ENCODE measurements at places on chromosomes 1 and 21. TPM values are rescaled to one million over a fixed set of nuclear protein-coding genes. Genes with fewer than 3 reads are reported as not detected.
A peak's percentile ranks its signal among the peaks of the same experiment; 100 is the strongest.

Gene DAB1
- 2.9 TPM for polyA plus RNA-seq

Gene KRTAP27-1
- polyA plus RNA-seq = not detected

Gene ILDR2
- 0.05 TPM for polyA plus RNA-seq

Gene SHISA4
- 42.1 TPM for polyA plus RNA-seq

Gene APCS
- polyA plus RNA-seq = not detected

Gene CD1E
- not detected for polyA plus RNA-seq

Gene KRTAP10-6
- polyA plus RNA-seq = not detected

Gene WDR64
- polyA plus RNA-seq = not detected

Gene KRTCAP2
- 238 TPM for polyA plus RNA-seq

DNA sequence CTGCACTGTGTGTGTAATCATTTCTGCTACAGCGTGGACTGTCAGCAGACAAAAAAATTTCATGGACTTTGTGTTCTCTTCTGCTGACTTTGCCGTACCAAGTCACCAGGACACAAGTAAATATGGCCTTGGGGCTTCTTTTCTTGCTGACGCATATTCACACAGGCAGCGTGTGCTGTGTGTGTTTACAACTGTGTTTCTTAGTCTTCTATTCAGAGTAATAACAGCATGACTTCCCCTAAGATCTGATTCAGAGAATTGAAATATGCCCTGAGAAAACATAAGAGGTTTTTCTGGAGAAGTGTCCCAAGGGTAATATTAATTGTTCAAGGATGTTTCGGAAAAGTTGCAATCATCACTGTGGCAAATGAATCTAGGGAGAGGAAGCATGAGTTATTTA is 47.1 kb upstream of the DYNLT5 start:
- H3K4me3 ChIP-seq = no peak overlapping the region
- H3K27me3 ChIP-seq = no peaks in the 10 kb centered on the region
- no peak overlapping the region for H3K27ac ChIP-seq
- H3K4me1 ChIP-seq = no peaks in the 10 kb centered on the region

- no peaks in the 10 kb centered on the region for H3K36me3 ChIP-seq
- no peak for DNase-seq
- no peak overlapping the region for H3K4me3 ChIP-seq
Observed at GRCh38 chr1:185500001-185500626, 183.1 kb upstream of the IVNS1ABP start.

DNA sequence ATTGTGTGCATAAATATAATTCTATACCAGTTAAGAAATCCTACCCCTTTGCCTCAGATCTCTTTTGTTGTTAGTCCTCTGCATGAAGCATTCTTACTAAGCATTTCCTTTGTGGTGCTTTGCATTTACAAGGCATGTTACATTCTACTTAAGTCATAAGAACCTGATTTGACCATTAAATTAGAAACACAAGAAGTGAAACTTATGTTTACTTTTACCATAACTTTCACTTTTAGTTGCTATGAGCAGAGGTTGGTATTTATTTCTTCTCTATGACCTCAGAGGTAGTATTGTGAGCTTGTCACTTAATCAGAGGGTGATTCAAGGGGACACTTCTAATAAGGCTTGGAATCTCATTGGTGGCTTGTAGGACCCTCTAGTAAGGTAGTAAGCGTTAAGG is 9.0 kb downstream of the FAM20B start:
- 0 out of 2 replicates have a peak overlapping the region, but pooled peaks have one; percentile 29 for H3K27ac ChIP-seq
- no peak overlapping the region for H3K4me3 ChIP-seq
- no peak for DNase-seq
- H3K36me3 ChIP-seq = no peaks in the 10 kb centered on the region
- peaks cover 32% of the 10 kb centered on the region for H3K4me1 ChIP-seq

DNA sequence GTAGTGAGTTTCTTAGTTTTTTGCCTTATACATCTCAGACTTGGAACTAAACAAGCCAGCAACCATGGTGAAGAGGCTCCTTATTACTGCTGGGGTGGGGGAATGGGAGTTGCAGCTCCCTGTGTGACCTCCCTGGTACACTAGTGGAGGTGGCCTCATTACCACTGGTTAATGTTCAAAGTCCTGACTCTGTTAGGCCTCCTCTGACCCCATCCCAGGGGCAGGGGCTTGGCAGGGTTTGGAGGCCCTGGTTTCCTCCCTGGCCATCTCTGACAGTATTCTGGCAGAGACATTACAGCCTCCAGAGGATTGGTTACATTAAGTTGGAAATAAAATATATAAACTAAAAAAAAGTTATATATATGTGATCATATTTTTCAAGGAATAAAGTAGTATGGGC is 45.2 kb downstream of the CLIC4 start:
- no peak for DNase-seq
- H3K4me3 ChIP-seq = no peak overlapping the region
- H3K27ac ChIP-seq = no peak overlapping the region
- H3K36me3 ChIP-seq = no peaks in the 10 kb centered on the region
- no peaks in the 10 kb centered on the region for H3K27me3 ChIP-seq
- H3K4me1 ChIP-seq = no peaks in the 10 kb centered on the region

DNA sequence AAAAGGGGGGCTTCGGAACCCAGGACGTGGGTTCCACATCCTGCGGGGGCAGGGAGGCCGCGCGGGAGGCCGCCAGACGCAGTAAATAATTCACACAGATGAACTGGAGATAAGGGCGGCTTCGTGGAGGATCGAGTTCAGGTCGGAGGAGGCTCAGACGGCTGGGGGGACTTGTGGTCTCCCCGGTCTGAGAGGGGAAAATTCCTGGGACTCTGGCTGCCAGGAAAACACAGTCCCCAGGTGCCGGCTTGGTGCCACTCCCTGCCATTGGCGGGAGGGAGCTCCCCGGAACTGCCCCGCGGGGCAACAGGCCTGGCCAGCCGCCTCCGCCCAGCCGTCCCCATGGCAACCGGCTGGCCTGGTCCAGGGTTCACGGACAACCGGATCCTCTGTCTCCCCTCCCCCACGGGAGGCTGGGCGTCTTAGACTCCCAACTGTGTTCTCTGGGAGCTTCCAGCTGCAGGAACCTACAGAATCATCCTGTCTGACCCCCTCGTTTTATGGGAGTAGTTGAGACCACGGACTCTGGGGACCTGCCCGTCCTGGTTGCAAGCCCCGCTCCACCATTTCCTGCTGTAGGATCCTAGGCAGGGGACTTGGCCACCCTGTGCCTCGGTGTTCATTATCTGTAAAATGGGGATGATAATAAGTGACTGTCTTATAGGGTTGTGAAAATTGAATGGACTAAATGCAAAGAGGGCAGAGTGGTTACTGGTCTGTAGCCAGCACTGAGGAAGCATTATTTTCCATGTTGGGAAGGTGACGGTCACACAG is 9.6 kb downstream of the CAMK2N1 start:
- H3K4me3 ChIP-seq = no peak overlapping the region
- peak; percentile 92 for DNase-seq
- no peaks in the 10 kb centered on the region for H3K36me3 ChIP-seq
- H3K27ac ChIP-seq = no peak overlapping the region

- H3K27ac ChIP-seq = peak overlapping the region; percentile 83
- no peaks in the 10 kb centered on the region for H3K4me1 ChIP-seq
- H3K36me3 ChIP-seq = no peaks in the 10 kb centered on the region
- no peak overlapping the region for H3K4me3 ChIP-seq
Observed at GRCh38 chr1:48853006-48853405, 76.3 kb upstream of the BEND5 start.

DNA sequence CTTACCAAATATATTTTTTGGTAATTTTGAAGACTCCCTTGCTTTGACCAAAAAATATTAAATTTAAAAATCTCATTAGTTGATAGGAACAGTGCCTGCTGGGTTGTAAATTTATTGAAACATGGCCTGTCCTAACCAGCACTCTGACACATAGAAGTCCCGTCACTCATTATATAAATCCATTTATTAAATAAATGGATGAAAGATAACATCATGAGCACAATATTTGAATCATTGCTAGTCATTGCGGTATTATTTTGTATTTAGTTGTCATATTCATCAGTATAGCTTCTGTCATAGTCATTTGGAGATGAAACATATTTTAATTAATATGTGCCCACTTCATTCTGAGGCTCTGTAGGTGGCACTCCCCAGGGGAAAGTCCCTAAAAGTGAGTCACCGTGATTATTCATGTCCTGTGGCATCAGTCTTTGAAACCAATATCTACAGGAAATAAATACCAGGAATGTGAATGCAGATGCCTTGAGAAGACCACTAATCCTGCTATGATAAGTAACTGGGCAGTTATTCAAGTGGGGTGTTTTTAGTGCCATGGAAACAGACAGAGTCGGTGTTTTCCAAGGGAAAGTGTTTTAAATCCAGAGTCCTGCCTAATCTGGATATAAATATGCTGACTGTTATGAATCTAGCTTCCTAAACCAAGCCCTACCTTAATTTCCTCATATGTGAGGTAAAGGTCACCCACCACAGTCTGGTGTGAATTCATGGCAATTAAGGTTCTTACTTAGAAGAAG is 302.0 kb downstream of the DUSP10 start:
- no peak for DNase-seq
- H3K27me3 ChIP-seq = no peaks in the 10 kb centered on the region
- H3K4me3 ChIP-seq = peak overlapping the region; percentile 39
- peak overlapping the region; percentile 97 for H3K27ac ChIP-seq

GRCh38 chr1:2908561-2908960 is 107.1 kb upstream of the TTC34 start:
- no peak overlapping the region for H3K27ac ChIP-seq
- H3K27me3 ChIP-seq = no peaks in the 10 kb centered on the region
- no peak for DNase-seq
- no peaks in the 10 kb centered on the region for H3K36me3 ChIP-seq

DNA sequence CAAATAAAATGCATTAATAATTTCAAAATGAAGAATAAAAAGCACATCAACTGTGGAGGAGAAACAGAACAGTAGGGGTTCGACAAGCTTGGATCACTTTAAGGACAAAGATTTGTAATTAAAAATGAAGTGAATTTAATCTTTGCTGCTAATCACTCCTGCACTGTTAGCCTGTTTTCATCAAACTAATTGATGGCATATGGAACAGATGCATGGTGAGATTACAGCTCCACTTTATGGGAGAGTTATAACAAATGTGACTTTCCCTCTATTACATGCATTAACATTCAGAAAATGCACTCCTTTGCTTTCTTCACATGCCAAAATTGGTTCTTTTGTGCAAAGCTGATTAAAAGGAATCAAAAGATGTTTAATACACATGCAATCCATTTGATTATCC is 207.2 kb upstream of the C21orf91 start:
- H3K4me1 ChIP-seq = no peaks in the 10 kb centered on the region
- H3K36me3 ChIP-seq = no peaks in the 10 kb centered on the region
- no peaks in the 10 kb centered on the region for H3K27me3 ChIP-seq
- no peak overlapping the region for H3K27ac ChIP-seq
- no peak for DNase-seq
- H3K4me3 ChIP-seq = no peak overlapping the region

DNA sequence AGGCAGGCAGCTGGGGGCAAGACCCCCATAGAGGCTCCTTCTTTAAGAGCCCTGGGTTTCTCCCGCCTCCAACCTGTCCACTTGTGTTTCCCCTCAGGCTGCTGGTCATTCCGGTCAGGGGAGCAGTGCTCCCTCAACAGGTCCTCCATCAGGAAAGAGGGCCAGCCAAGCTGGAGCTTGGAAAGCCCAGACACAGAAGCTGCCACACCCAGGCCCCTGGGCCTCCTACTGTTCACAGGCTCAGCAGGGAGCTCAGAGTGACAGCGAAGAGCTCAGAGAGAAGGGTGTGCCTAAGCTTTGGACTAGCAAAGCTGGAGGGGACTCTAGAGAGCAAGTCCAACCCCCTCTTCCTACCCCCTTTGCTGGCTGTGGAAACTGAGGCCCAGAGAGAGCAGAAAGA is 10.3 kb upstream of the CDCP2 start:
- H3K4me1 ChIP-seq = no peaks in the 10 kb centered on the region
- DNase-seq = no peak
- no peak overlapping the region for H3K4me3 ChIP-seq
- H3K27ac ChIP-seq = no peak overlapping the region

DNA sequence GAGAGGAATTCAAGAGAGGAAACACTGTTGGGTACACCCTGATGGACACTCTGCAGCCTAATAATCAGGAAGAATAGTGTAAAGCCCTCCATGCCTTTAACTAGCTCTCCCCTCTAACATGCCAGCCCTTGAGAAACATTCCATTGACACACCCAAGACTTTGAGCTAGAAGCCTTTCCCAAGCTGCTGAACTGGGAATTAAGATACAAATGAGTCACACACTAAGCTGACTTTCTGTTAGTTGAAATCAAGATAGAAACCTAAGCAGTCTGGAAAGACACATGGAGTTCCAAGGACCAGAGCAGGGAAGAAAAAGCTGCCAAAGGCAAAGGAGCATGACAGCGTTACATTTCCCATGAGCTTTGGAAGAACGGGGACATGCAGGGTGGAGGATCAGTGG is 380.8 kb downstream of the NPHP4 start:
- H3K27ac ChIP-seq = no peak overlapping the region
- H3K36me3 ChIP-seq = no peaks in the 10 kb centered on the region
- DNase-seq = no peak
- no peaks in the 10 kb centered on the region for H3K4me1 ChIP-seq
- no peaks in the 10 kb centered on the region for H3K27me3 ChIP-seq

- no peak overlapping the region for H3K27ac ChIP-seq
- no peak for DNase-seq
- H3K4me1 ChIP-seq = no peaks in the 10 kb centered on the region
- H3K36me3 ChIP-seq = no peaks in the 10 kb centered on the region
Observed at GRCh38 chr1:79974659-79975058, 968.1 kb upstream of the ADGRL4 start.

- no peak for DNase-seq
- no peaks in the 10 kb centered on the region for H3K27me3 ChIP-seq
- peak overlapping the region; percentile 92 for H3K4me3 ChIP-seq
- peaks cover 8% of the 10 kb centered on the region for H3K36me3 ChIP-seq
- H3K4me1 ChIP-seq = peaks cover 28% of the 10 kb centered on the region
Observed at GRCh38 chr1:89994231-89994804, 592 bp upstream of the ZNF326 start.

GRCh38 chr1:24327486-24327885 is 8.3 kb downstream of the GRHL3 start:
- no peaks in the 10 kb centered on the region for H3K27me3 ChIP-seq
- no peaks in the 10 kb centered on the region for H3K36me3 ChIP-seq

- no peaks in the 10 kb centered on the region for H3K27me3 ChIP-seq
- H3K36me3 ChIP-seq = no peaks in the 10 kb centered on the region
- no peak for DNase-seq
- no peak overlapping the region for H3K4me3 ChIP-seq
Observed at GRCh38 chr1:99731384-99731783, 35.1 kb downstream of the FRRS1 start.

GRCh38 chr1:54980528-54981241 is at the start of gene TMEM61:
Gene TMEM61 (plus strand): TSS chr1:54980628. CDS start chr1:54981066, 438 bp downstream.
- no peaks in the 10 kb centered on the region for H3K27me3 ChIP-seq
- no peaks in the 10 kb centered on the region for H3K36me3 ChIP-seq
- peak within 1 kb of the TSS; percentile 40 for H3K4me3 ChIP-seq

Data from SK-N-SH (cell line).